A172 (cell line): ENCODE measurements at places on chromosomes 11 and 22. TPM values are rescaled to one million over a fixed set of nuclear protein-coding genes. Genes with fewer than 3 reads are reported as not detected.

Gene TP53I11
- 15.0 and 23.7 TPM in 2 replicates for total RNA-seq

GRCh38 chr11:81700076-81700475, 1033.6 kb downstream of the FAM181B start:
- DNase-seq = peak; percentile 35

Gene CCDC188
- not detected in 2 replicates for total RNA-seq

Gene LRRC10B
- total RNA-seq = not detected in 2 replicates

DNA sequence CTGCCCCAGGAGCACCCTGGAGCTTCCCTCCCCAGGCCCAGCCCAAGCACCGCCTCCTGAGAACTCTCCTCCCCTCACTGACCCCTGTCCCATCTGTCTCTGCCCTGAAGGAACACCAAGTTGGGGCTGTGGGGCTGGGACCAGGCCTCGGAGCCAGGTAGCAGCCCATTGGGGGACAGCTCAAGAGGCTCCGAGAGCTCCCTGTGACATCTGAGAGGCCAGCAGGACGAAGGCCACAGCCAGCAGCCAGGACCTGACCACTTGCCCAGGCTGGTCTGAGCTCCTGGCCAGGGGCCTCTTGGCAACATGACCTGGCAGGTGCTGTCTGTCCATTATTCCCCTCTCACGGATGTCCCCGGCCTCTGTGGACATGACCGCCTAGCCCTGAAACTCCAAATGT, 33.7 kb downstream of the IGF2 start:
- no peak for DNase-seq

- peak; percentile 67 for DNase-seq
Observed at GRCh38 chr22:47107431-47107830, 345.0 kb downstream of the TBC1D22A start.

Gene ANO9
- 0.19 TPM in 1 of 2 replicates, not detected in the other for total RNA-seq

Gene TESMIN
- not detected in 2 replicates for total RNA-seq

DNA sequence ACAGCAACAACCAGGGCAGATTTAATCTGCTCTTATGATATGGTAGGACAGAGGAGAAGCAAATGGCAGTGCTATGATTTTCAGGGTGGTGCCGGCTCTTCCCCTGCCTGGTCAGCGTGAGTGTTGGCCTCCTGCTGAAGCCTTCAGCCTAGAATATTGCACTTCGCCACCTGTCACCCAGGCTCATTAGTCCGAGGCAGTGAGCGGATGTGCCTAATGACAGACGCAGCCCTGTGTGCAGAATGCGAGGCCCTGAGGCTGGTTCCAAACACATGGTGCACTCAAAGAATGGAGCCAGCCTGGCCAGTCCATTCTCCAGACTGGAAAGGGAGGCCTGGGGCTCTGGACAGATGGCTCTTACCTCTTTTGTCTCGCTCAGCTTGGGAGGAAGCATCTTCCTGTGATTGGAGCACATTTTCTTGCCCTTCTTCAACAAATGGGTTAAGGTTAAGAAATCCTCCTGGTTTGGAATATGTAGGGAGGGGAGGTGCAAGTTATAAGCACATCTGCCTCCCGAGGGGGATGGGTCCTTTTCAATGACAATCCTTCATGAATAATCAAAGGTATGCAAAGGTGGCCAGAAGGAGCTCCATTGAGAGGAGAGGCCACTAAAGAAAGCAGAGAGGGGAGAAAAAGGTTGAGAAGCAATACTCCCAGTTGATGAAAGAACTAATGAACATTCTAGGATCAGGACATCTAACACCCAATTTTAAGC, 39.7 kb upstream of the GALNT18 start:
- DNase-seq = no peak

DNA sequence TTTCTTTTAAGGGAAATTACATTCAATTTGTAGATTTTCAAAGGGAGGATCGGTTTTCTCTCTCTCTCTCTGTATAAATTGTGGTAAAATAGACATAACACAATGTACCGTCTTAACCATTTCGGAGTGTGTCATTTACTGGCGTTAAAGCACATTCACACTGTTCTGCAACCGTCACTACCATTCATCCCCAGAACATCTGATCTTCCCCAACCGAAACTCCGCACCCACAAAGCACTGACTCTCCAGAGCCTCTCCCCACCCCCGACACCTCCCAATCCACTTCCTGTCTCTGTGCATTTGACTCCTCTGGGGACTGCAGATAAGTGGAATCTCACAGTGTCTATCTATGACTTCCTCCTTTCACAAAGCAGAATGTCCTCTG, 15.9 kb upstream of the GRAMD4 start:
- DNase-seq = no peak

DNA sequence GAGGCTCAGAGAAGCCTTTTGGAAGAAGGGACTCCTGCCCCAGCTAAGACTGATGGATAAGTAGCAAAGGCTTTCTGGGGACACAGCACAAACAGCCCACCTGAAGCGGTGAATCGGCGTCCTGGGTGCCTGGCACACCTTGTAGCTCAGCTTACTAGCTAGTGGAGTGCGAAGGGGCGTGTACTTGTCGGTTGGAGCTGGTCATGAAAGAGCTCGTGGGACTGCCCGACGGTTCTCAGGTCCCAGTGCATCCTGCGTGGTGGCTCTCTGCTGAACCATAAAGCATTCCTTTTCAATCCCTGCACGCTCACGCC, 690 bp upstream of the UVRAG start:
- no peak for DNase-seq

GRCh38 chr22:39712081-39712480, 141.5 kb downstream of the CACNA1I start:
- no peak for DNase-seq

Gene SCGB1A1
- not detected in 2 replicates for total RNA-seq

Gene RSF1
- total RNA-seq = 29.2 and 55.5 TPM in 2 replicates

Gene SCUBE1
- not detected in 2 replicates for total RNA-seq

DNA sequence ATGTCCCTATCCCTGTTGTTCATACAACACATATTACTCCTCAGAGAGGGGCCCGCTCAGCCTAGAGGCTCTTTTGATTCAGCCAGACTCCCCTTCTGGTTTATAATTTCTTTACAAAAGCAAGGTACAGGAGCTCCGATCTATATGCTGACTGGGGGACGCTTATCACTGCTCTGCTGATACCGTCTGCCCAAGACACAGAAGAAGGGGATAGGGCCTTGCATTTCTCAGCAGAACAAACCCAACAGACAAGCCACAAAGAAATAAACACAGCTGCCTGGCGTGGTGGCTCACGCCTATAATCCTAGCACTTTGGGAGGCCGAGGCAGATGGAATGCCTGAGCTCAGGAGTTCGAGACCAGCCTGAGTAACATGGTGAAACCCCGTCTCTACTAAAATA, 109.9 kb upstream of the AKIP1 start:
- DNase-seq = no peak

Gene OR51I1
- total RNA-seq = 0.55 TPM in 1 of 2 replicates, not detected in the other

- no peak for DNase-seq
Observed at GRCh38 chr22:45946805-45947600, 30.0 kb downstream of the WNT7B start.

Gene C11orf54
- 14.0 and 18.6 TPM in 2 replicates for total RNA-seq

DNA sequence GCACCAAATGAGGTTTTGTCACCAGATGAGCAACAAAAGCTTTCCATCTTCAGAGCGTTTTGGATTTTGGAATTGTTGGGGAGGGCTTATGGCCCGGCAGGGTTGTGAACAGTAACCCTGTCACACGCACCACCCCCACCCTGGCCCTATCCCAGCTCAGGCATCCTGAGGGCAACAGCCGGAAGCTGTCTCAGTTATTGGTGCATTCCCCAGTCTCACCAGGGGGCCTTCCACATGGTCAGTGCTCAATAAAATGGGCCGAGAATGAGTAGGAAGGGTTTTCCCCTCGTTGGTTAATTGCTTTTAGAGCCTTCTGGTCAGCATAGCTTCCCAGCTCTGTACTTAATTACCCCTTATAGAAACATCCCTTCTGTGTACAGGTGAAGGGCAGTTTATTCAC, 46.0 kb downstream of the LRP5 start:
- peak; percentile 76 for DNase-seq

DNA sequence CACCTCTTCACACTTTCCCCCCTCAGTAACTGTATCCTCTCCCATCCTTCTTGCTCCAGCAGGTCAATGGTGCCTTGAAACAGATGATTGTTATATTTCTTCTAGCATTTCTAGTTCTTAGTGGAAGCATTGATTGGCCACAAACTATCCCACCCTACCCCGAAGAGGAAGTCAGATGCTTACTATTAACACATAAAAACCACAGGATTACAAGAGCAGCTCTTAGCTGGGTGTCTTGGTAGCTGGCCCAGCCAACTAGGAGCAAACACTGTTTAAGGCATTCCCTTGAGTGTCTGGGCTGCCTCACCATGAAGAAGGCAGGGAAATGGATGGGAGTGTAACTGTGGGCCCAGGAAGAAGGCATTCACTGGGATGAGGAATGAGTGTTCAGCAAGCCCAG, 176.6 kb downstream of the GRIK4 start:
- DNase-seq = no peak

Gene IL17REL
- total RNA-seq = not detected in 2 replicates

Gene RPS6KB2
- 83.6 and 89.8 TPM in 2 replicates for total RNA-seq

DNA sequence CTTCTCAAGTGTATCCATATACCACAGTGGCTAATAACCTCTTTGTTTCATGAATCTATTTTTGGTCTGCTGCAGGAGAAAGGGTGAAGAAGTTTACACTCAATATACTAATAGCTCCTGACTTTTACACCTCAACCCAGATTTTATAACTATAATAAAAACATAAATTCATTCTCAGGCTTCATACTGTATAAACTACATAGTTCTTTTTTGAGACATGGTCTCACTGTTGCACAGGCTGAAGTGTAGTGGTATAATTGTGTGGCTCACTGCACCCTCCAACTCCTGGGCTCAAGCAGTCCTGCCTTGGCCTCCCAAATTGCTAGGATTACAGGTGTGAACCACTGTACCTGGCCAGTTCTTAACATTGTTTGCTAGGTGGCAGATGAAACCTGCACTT, 17.8 kb upstream of the CCDC179 start:
- no peak for DNase-seq

- DNase-seq = no peak
Observed at GRCh38 chr22:38097557-38098409, 12.7 kb downstream of the BAIAP2L2 start.

DNA sequence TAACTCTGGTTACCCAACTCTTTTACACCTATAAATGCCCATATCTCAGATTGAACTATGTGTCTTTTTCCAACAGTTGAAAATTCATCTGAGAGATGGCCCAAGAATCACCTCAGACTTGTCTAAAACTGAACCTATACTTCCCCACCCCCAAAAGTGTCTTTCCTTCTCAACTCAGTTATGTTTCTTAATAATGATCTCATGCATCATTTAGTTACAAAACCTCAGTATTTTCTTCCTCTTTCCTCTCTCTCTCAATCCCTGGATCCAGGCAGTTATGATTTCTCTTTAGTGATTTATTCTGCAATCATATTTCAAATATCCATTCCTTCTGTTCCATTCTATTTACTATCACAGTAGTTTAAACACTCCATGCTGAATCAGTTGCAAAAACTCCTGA, 32.3 kb upstream of the ADSL start:
- DNase-seq = no peak

GRCh38 chr11:65663639-65664200, 1.0 kb upstream of the RELA start:
- DNase-seq = peak; percentile 11

GRCh38 chr11:15705891-15706290, 591.2 kb downstream of the INSC start:
- no peak for DNase-seq

GRCh38 chr11:62726915-62727164, 417 bp downstream of the HNRNPUL2 start:
- no peak for DNase-seq

GRCh38 chr11:64396079-64396591, 37.2 kb downstream of the RPS6KA4 start:
- DNase-seq = no peak

GRCh38 chr11:62393735-62394134, 25.1 kb upstream of the SCGB1A1 start:
- DNase-seq = no peak

DNA sequence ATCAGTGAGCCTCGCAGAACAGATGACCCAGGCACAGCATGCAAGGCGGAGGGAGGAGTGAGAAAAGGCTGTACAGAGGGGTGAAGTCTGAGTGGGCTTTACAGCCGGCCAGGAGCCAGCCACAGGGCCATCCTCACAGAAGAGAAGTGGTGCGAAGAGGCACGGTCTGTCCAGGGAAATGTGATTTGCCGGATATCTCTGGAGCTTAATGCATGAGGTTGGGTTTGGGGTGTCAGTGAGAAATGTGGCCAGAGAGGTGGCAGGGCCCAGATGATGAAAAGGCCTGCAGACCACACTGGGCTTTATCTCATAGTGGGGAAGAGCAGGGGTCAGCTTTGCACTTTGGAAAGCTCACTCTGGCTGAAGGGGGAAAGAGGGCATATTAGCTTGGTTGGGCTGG, 255.2 kb downstream of the BUD13 start:
- DNase-seq = no peak

DNA sequence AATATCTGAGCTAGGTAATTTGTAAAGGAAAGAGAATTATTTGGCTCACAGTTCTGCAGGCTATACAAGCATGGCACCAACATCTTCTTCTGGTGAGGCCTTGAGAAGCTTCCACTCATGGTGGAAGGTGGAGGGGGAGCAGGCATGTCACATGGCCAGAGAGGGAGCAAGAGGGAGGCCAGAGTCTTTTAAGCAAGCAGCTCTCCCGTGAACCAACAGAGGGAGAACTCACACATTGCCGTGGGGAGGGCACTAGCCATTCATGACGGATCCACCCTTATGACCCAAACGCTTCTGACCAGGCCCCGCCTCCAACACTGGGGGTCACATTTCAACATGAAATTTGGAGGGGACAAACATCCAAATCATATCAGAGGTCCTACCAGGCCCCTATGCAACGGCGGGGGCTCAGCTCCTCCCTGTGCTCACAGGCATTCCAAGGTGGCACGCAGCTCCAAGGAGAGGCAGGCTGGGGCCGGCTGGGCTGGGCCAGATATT, 4.6 kb downstream of the C11orf96 start:
- no peak for DNase-seq

DNA sequence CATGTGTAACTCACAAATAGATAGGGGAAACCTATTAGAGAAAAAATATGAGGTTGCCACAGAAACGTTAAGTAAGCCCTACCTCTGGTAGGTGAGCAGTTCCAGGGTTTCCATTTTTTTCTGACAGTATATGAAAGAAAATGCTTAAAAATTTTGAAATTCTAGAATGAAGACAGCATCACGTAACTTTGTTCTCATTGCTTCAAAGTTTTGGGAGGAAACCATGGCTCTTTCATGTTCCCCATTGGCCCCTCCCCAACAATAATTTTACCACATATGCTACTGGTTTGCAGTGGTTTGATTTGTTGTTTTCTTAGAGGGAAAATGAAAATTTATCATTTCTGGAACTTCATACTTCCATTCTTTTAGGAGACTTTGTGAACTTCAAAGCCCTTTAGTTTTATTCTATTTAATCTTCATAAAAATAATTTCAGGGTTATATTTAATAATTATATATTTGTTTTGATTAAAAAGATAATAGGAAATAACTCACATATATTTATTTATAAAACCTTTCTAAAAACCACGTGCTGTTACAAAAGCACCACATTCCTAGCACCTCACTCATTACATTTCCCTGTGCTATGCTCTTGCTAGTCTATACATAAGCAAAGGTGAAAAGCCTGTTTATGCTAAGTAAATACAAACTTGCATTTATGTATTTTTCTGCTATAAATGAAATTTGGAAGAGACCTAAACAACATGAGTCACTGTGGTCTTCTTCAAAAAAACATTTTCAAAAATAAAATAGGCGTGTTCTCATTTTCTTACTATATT, 113.4 kb downstream of the CASP12 start:
- no peak for DNase-seq

- DNase-seq = peak; percentile 99
Observed at GRCh38 chr11:19441752-19442553, 201.2 kb upstream of the E2F8 start.

- DNase-seq = no peak
Observed at GRCh38 chr11:64407221-64407620, 48.3 kb downstream of the RPS6KA4 start.

GRCh38 chr11:35714882-35715627, 52.5 kb downstream of the TRIM44 start:
- peak; percentile 5 for DNase-seq

Gene MAJIN
- total RNA-seq = not detected in 2 replicates
